ENCODE measurements at places on chromosomes 6 and 20. TPM values are rescaled to one million over a fixed set of nuclear protein-coding genes. Genes with fewer than 3 reads are reported as not detected.

Gene FNDC11
- 0.25 TPM for total RNA-seq

DNA sequence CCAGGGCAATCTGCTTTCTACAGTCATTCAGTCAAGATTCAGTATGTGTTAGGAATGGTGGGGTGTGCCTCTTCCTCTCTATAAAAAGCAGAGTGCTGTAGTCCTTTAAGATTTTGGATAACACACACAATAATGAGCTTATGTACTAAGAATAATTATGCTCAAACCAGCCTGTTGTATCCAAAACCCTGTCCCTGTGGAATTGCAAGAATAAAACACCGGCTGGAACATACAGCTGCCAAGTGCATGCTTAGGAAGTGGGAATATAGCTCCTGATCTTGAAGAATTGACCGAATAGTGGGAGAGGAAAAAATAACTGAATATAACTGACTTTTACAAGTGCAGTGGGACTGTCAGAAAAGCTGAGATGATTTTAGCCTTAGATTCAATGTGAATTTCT lies 979 bp upstream of the MOCS1 start:
- DNase-seq: no peak

- no peak for DNase-seq
These were observed 88.3 kb upstream of the SLC22A23 start for GRCh38 chr6:3545156-3545555.

GRCh38 chr6:156912431-156912830 lies 135.3 kb downstream of the ARID1B start:
- DNase-seq: no peak

GRCh38 chr20:58224974-58225373 lies 3.5 kb downstream of the ANKRD60 start:
- no peak for DNase-seq

DNA sequence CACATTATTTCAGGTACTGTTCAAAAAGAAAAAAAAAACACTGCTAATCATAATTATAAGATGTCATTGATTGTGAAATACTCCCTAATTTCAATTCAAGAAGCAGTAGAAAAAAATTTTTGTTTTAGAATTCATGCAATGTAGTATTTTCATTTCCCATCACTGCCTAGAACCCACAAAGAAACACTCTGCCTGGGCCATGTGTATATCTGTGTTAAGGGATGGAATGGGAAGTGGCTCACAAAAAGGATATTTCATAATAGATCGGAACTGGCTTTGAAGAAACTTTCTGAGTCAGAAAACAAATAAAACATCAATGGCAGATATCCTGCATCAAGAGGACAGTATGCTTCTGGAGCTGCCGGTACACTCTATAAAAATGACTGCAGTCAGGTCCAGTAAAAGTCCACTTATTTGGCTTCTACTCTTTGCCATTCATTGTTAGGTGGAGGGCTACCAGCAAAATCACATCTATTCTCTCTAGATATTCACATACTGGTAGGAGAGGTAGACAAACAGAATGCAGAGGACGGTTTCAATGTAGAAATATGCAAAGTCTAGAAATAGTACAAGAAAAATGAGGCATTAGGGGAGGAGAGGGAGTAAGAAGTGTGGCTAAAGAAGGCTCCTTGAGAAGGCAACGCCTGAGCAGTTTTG lies 135.0 kb upstream of the TNFAIP3 start:
- no peak for DNase-seq

DNA sequence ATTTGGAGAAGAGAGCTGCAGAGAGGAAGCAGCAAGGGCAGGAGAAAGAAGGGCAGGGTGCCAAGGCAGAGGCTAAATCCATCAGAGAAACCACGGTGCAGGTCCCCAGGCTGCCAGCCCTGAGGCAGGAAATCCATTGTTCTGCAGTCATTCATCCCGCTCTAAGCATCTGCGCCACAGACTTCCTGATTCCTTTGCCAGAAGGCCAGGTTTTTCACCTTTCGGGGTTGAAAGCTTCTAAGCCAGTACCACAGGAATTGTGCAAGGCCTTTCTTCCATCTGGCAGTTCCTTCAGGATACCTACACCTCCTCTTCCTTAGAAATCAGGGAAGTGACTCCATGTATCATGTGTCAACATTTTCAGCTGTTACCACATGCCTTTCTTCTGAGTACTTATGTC lies 45.6 kb downstream of the ADGRF5 start:
- DNase-seq: no peak

Gene DPPA5
- total RNA-seq: not detected
